ENCODE measurements at places on chromosomes 1 and 21.

DNA sequence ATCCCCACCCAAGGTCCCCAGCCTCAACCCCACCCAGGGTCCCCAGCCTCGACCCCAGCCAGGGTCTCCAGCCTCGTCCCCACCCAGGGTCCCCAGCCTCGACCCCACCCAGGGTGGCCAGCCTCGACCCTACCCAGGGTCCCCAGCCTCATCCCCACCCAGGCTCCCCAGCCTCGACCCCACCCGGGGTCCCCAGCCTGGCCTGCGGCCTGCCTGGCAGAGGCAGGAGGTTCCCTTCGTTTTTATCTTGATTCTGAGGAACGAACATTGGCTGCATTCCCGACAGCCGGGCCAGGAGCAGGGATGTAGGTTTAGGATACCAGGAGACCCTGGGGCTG lies 3.4 kb upstream of the PDE9A start:
- no peak for DNase-seq

- no peak for DNase-seq
Observed at GRCh38 chr1:223198628-223198965, 55.5 kb upstream of the TLR5 start.

GRCh38 chr1:107232426-107232825 lies 91.6 kb downstream of the NTNG1 start:
- DNase-seq, result no peak

GRCh38 chr1:44822131-44822701 lies 13.9 kb downstream of the BTBD19 start:
- DNase-seq, result no peak

GRCh38 chr1:174583316-174583715 lies 135.6 kb downstream of the GPR52 start:
- no peak for DNase-seq

All from kidney tubule cell (primary cell).